HL-60 (cell line): ENCODE measurements at places on chromosomes 3 and 15.

GRCh38 chr3:106711650-106712049 is 665.6 kb upstream of the CCDC54 start:
- no peak for DNase-seq

GRCh38 chr3:143604402-143605185 is 243.7 kb downstream of the SLC9A9 start:
- DNase-seq = no peak

DNA sequence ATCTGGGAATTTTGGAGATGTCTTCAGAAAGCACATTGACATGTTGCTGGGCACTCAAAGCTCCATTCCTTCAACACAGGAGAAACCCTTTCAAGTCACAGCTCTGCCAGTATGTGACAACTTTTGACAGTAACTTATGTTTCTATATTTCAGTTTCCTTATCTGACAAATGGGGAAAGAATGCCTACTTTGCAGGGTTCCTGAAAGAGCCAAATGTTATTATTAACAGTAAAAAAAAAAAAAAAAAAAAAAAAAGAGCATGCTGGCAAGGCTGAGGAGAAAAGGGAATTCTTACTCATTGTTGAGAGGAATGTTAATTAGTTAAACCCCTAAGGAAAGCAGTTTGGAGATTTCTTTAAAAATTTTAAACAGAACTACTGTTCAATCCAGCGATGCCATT is 272.5 kb upstream of the TGFBR2 start:
- DNase-seq = no peak

GRCh38 chr3:42655331-42655888 is 1.9 kb downstream of the ZBTB47 start:
- no peak for DNase-seq

DNA sequence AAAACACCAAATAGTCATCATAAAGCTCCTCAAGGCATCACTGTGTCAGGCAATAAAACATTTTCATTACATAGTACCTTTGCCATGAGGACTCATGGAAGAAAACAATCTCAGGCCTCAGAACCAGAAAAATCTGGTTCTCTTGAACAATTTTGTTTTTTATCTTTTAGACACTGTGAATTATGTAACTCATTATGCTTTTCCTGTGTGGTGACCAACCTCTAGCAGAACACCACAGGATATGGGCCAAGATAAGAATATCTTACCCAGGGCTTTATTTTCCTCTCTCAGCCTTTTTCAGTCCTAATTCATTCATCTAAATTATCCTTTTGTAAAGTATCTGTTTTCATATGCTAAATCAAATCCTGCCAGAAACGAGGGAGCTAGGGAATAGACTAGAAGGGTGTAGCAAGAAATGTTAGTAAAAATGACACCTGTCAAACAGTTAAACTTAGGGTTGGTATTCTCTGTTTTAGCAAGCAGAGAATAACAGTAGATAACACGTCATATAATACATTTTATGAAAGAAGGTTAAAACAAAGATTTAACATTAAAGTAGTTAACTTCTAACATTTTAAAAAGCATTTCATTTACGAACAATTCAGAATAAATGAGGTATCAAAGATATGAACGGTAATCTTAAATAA is 111.1 kb downstream of the FBXL22 start:
- DNase-seq = no peak

GRCh38 chr3:32757618-32758374 is 60.0 kb upstream of the TRIM71 start:
- peak; percentile 47 for DNase-seq

DNA sequence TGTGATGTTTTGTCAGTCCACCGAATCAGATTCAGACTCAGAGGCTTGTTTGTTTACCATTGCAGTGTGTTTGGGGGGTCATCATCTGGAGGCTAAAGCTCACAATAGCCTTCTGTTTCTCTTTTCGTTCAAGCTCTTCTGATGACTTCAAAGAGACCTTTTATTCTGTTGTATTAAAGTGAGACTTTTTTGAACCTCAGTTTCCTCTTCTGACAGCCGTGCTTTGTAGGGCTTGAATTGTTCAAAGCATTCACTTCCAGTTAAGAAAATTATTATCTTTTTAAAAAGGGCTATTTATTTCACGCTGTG is 1.3 kb downstream of the PXK start:
- no peak for DNase-seq

GRCh38 chr3:52527732-52528585 is 5.7 kb downstream of the NT5DC2 start:
- no peak for DNase-seq

DNA sequence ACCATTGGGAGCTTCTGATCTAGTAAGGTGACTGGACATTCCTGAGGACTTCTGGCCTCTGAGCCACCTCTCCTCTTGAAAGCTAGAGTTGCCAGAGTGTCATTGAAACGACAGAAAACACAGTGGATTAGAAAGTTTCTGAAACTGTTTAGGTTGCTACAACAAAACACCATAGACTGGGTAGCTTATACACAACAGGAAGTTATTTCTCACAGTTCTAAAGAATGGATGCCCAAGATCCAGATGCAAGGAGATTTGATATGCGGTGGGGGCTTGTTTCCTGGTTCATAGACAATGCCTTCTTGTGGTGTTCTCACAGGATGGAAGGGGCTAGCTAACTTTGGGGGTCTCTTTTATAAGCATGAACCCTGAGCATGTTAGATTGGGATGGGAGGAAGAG is 43.3 kb upstream of the ZNF385D start:
- no peak for DNase-seq

GRCh38 chr3:31288641-31289100 is 244.1 kb upstream of the STT3B start:
- DNase-seq = no peak
